ENCODE measurements at places on chromosomes 7 and 10.
A peak's percentile ranks its signal among the peaks of the same experiment; 100 is the strongest.

DNA sequence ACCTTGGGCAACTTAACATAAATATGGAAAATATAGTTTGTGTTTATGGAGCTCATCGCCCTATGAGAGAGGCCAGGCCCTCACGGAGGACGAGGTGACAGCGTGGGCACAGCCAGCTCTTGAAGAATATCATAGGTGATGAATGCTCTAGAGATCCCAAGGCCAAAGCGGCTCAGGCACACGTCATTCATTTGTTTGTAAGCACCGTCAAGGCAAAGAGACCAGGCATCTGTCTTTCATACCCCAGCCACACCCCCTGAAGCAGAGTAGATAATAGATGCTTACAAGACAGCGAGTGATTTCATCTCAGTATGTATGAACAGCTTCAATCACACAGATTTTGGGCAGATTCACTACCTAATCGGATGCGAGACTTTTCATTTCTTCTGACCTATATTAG is 242.1 kb upstream of the C7orf33 start:
- DNase-seq = no peak

DNA sequence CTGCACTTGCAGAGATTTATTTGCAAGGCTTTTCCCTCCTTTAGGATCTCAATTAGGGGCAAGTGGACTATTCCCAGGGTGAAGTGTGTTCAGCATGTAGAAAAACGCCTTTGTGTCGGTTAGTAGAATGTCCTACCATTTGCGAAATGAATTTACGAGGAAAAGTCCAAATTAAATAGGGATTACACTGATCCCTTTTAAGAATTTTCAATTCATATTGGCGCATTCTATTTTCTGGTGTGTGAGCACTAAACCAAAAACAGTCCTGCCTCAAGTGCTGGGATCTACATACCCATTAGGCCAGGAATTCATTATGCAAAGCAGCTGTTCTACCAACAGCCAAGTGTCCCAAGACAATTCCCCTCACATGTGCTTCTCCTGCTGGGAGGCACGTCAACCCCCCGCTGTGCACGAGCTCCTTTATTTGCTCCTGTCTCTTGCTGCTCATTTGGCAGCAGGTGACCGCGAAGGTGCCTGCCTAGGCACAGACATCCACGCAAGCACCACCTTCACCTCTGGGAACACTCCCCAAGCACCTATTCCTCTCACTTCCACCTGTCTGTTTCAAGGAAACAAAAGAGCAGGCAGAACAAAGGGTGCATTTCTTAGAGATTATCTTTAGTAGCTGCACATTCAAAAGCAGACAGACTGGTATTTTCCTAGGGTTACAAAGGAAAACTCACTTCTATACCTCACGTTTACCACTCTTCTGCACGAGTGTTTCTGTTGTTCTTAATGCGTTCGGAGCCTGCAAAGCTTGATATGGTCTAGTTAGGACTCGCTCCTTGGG is 134.6 kb upstream of the FGFR2 start:
- no peak for DNase-seq

DNA sequence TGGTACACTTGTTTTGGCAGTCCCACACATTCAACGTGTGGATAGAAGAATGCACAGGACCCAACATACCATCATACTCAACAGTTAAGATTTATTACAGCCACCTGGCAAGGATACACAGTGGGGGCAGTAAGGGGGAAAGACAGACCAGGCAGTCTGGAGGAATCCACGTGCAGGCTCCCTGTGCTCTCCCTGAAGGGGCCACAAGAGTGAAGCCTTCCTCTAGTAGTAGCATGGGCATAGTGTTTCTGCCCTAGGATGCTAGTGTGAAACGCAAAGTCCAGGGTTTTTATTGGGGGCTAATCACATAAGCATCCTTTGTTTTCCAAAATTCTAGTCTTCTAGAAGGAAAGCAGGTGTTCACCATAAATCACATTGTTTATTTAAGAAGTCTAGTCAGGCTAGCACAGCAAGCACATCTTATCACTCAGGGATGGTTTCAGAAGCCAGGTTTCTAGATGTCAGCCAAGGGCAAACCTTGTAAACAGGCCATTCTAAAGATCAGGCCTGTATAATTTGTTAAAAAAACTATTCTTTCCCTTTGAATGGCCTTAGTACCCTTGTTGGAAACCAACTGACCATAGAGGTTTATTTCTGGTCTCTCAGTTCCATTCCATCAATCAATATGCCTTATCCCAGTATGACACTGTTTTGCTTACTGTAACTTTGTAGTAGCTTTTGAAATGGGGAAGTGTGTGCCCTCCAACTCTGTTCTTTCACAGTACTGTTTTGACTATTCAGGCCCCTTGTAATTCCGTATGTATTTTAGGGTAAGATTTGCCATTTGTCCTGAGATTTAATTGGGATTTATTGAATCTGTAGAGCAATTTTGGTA is 12.4 kb upstream of the TFAM start:
- DNase-seq = no peak

- no peak for DNase-seq
These were observed 276.9 kb downstream of the ZMYND11 start for GRCh38 chr10:412109-412508.

DNA sequence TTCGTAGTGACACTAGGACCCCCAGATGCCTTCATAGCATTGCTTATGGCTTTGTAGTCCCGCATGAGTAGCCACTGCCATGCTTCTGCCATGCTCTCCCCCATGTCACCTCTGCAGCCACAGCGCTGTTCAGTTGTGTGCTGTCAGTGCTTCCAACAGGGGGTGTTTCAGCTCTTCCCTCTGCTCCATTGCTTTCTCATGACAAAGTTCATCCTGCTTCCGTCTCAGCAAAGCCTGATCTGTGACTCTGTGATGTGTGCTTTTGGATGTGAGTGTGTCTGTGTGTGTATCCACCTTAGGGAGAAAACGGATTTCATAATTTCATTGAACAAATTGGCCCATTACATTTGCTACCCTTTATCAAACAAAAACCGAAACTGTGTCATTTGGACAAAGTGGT is 134.9 kb upstream of the SAMD8 start:
- DNase-seq = no peak

DNA sequence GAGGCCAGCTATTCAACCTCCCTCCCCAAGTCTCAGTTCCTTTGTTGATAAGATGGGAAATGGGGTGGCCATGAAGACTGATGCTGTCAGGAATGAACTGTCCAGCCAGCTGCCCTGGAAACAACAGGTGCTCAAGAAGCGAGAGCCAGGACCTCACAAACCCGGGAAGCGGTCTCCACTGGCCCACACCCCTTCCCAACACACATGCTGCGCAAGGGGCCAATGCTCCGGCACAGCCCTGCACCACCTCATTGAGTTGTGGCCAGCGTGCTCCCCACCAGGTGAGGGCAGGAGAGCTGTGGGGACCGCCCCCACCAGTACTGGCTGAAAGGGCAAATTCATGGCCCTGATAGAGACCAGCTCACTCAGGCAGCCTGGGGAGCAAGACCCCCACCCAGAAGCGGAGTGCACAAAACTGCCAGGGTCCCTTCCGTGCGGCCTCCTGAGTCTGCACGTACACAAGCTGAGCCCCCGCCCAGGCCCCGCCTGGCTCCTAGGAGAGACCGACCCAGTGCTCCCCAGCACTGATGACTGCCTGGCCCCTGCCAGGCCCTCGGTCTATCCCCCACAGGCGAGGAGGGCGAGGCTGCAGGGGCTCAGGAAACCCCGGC is 216.6 kb downstream of the MAD1L1 start:
- DNase-seq = no peak

- no peak for DNase-seq
These were observed 1.2 kb upstream of the SPACDR start for GRCh38 chr7:100465299-100465698.

DNA sequence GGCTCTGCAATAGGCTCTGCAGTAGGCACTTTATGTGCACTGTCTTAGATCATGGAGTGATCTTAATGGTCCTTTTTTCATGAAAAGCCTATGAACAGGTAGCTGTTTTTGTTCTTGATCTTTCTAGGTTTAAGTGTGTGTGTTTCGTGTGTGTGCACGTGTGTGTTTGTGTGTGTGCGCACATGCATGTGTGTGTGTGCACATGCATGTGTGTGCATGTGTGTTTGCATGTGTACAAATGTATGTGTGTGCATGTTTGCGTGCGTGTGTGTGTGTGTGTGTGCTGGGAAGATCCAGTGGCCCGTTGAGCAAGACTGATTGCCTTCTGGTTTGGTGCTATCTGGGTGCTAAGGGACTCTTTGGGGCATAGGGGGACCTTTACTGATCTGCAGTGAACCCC is 334.8 kb downstream of the GLRX3 start:
- DNase-seq = no peak

- no peak for DNase-seq
These were observed 65.6 kb upstream of the PCDH15 start for GRCh38 chr10:54866666-54867065.

DNA sequence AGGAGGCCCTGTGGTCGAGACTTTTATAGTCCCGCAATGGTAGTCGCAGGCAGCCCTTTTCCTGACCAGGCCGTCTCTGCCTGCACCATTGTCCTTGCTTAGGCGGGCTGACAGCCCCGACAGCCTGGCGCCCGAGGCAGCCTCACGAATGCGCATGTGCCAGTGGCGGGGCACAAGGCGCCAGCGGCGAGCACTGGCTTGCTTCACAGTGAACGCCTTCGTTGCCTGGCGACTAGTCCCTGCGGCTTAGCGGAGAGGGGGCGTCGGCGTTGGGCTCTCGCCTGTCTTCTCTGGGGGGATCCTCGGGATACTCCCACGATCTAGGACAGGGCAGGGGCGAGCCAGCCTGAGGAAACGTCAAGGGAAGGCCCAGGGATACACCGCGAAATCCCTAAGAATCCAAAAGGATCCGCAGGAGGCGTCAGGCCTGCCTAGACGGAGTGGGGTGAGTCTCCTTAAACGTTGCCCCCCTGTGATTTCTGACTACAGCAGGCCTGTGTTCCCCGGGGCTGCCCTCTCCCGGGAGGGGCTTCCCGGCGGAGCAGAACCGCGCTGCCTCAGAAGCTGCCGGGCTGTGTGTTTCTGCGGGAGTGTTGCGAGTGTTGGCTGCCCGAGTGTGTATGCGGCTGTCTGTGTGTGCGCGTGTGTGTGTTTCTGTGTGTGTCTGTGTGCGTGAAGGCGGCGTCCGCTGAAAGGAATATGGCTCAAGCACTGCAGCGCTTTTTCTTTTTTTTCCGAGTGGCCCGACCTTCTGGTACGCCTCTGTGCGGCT is 20.5 kb upstream of the ZNF273 start:
- peak; percentile 34 for DNase-seq

GRCh38 chr10:35910234-35910633 is 268.1 kb upstream of the FZD8 start:
- no peak for DNase-seq

DNA sequence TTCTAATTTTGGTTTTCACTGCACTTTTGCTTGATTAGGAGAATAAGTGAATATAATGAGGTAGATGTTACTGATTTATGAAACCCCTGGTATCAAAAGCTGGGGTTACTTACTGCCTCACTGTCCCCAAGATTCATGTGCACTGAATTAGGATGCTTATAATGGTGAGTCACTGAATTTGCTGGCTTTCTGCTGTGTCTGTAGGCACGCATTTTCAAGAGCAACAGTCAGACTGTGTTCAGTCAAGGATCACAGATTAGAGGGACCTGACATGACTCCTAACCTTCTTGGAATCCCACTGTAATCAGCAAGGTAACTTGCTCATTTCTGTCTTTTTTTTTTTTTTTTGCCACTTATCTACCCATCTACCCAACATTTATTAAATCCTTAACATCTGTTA is 59.7 kb downstream of the GPR85 start:
- no peak for DNase-seq

DNA sequence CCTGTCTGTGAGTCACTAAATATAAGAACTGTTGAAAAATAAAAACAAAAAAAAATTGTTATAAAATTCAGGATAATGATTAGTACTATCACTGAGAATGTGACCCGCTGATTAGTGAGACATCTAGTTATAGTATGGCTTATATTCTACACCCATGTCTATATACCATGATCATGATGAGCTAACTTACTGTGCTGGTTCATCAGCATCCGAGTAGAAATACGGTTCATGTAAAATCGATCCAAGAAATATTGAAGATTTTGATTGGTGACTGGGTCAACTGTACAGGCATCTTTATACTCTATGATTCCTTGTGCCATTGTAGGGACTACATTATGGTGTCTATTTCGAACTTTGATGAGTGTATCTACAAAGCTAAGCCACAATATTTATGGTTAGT is 3.7 kb downstream of the PDK4 start:
- DNase-seq = no peak
